Activated naive CD4-positive, alpha-beta T cell treated with Interleukin-2 at 50 U/mL for 16 hours (primary cell): ENCODE measurements at places on chromosomes 16 and 17.

- no peak for DNase-seq
Observed at GRCh38 chr16:70466805-70467076, 12.3 kb downstream of the FCSK start.

GRCh38 chr16:89404561-89404960 lies 85.8 kb downstream of the ANKRD11 start:
- no peak for DNase-seq

DNA sequence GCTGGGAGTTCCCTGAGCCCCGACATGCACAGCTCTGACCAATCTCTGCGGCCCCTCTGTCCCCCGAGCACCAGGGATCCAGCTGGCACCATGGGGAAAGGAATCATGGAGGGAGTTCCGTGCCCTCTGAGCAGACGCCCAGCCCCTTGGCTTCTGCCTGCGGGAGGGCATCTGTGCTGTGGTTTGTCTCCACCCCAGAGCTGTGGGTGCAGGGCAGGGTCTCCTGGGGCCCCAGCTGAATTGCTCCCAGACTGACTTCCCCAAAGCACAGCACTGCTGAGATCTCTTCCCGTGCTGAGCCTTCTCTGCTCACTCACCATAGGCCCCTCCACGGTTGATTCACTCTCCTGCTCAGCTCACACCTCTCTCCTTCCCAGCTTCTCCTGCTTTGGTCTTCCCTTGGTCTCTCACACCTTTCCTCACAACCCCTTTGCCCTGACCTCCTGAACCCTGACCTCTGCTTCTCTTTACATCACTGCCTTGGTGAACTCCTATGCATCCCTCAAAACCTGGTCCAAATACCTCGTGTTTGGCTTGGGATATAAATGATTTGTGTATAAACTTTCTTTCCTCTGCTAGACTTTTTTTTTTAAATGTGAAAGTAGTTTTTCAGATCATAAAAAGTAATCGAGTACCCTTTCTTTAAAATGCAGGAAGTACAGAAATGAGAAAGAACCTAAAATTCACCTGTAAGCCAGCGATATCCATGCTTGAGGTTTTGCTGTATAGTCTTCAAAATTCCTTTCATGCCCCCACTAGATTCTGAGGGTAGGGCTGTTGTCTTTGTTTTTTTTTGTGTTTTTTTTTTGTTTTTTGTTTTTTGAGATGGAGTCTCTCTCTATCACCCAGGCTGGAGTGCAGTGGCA lies 265.3 kb downstream of the SEC14L1 start:
- no peak for DNase-seq

DNA sequence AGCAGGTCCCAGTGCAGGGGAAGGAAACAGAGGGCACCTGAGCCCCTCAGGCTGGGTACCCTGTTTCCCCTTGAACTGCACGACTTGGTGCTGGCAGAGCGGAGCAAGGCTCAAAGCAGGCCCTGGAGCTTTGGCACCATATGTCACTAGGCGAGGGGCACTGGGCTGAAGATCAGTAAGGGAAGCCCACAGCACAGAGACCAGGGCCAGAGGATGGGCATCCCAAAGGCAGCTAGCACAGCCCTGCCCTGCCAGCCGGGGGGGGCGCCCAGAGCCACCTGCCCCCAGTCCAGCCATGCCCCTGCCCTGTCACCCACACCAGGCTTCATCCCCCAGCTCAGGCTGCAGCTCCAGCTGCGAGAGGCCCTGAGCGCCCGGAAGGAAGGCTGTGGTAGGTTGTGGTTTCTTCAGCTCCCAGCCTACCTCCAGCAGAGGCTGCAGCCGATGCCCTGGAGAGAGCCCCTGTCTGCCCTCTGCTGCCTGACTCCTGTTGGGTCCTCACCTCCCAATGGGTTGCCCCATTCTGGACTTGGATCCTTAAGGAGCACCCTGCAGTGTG lies 10.9 kb downstream of the NHERF1 start:
- peak; percentile 47 for DNase-seq

DNA sequence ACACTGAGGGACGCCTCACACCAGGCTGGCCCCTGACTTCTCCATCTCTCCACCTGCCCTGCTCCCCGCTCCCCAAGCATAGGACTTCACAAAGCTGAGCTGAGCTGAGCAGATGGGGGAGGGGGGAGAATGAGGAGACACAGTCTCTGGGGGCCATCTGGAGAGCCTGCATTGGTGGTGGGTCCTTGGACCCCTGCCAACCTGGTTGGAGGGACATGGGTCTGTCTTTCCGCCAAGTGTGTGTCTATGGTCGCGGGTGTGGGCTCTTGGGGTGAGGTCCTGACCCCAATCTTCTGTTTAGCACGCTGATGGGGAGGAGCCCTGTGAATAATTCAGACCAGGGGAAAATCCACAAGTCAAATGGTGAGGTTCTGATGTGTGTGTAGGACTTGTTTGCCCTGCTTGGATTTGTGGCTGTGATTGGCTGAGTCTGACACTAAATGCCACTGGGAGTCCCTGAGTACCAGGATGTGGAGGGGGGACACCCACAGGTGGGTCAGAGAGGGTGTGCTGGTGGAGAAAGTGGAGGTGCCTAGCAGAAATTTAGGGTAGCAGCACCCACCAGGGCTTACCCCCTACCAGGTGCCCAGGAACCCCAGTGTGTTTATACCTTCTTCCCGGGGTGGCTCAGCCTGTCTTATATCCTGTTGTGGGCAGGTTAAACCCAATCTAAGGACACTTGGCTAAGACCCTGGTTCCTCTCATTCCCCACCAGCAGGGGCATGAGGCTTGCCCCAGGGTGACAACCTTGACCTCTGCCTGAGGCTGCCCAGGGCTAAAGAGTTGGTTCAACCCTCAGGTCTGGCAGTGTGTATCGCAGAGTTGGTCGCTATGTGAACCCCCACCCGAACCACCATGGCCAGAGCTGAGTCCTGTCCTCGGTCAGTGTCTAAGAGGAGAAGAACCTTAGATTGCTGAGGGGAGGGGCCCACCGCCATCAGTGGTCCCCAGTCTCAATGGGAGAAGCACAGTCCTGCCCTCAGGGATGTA lies 2.1 kb downstream of the FMNL1 start:
- peak; percentile 63 for DNase-seq
